Fibroblast of skin of abdomen (primary cell): ENCODE measurements at places on chromosomes 3 and 15.

- DNase-seq = no peak
Observed at GRCh38 chr3:55169161-55169560, 241.3 kb upstream of the LRTM1 start.

GRCh38 chr3:69320871-69321271 is 65.0 kb downstream of the FRMD4B start:
- DNase-seq = no peak

DNA sequence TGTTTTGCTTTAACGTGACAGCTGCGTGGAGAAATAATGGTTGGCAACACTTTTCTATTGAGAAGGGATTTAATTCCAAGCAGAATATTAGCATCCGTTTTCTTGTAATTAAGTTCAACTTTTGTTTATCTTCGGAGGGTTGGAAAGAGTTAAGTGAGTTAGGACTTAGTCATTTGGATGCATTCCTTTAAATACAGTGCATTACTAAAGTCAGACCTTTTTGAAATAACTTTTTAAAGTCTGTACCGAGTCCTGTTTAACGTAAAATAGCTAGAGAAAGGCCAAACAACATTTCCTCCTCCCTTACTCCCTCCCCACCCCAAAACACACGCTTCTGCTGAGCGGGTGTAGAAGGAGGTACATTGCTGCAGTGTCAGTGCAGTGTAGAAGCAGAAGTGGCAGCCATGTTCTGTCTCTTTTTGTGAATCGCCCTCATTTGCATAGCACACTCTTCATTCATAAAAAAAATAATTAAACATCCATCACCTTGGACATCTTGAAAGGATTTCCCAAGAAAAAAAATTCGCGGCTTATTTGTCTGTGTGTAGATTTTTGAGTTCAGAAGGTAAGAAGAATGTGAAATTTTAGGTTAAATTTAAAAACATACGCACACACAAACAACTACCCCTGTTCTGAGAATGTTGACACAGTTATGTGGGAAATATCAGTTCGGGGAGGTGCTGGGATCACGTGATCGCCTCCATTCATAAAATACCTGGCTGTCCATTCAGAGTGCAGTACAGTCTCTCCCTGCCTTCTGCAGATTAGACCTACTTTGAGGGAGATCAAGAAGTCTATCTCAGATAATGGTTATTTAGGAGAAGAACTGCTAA is 1.6 kb downstream of the SPRED1 start:
- peak; percentile 59 for DNase-seq

DNA sequence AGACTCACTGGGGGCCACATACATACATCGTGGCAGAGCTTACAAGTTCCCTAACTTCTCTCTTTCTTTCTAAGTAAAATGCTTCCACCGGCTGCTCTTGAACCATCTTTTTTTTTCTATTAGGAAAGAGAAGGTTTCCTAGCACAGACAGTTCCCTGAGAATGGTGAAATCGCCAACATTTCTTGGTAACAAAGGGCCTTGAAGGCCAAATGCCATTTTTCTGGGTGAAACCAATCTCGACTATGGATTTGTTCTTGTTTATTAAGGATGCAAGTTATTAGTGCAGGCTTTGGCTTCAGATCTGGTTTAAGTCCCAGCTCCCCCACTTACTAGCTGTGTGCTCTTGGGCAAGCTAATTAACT is 3.0 kb downstream of the LMCD1 start:
- no peak for DNase-seq

DNA sequence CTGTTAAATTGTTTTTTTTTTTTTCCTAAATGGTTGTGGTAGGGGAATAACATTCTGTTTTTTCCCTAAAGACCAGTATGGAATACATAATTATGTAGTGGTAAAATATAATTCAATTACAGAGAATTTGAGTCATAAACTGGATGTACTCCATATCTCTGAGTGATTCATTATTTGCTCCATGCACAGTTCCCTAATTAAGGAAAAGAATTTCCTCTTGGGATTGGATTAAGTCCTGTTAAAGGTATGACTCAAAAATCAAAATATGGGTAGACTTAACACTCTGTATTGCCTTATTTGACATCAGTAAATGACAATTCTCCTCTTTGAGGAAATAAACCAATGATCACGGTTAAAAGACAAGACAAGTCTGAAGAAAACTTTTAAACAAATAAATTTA is 78.0 kb upstream of the KCNH8 start:
- DNase-seq = no peak

GRCh38 chr3:64056606-64057180 is 33.4 kb upstream of the PSMD6 start:
- peak; percentile 81 for DNase-seq
